ENCODE measurements at places on chromosomes 5 and 9.

- no peak for DNase-seq
Measured at GRCh38 chr5:72380492-72381274, 60.5 kb downstream of the PTCD2 start.

DNA sequence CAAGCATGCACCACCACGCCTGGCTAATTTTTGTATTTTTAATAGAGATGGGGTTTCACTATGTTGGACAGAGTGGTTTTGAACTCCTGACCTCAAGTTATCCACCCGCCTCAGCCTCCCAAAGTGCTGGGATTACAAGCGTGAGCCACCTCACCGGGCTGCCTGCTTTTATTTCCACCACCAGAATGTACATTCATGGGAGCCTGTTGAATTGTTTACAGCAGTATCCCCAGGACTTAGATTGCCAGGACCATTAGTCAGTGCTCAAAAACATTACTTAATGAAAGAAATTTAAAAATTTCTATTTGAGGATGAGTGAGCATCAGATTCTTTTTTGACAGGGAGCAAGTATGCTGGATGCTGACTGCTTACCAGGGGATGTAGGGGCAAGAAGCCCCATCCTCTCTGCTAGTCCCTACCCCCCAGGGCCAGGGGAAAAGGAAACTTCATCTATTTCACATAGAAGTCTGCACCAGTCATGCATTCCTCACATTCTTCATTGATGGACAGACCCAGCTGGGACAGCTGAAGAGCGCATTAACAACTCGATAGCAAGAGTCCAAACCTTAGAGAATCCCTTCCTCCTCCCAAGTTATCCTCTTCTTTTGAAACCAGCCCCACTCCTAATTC lies 10.3 kb upstream of the RGMB start:
- DNase-seq, result no peak

DNA sequence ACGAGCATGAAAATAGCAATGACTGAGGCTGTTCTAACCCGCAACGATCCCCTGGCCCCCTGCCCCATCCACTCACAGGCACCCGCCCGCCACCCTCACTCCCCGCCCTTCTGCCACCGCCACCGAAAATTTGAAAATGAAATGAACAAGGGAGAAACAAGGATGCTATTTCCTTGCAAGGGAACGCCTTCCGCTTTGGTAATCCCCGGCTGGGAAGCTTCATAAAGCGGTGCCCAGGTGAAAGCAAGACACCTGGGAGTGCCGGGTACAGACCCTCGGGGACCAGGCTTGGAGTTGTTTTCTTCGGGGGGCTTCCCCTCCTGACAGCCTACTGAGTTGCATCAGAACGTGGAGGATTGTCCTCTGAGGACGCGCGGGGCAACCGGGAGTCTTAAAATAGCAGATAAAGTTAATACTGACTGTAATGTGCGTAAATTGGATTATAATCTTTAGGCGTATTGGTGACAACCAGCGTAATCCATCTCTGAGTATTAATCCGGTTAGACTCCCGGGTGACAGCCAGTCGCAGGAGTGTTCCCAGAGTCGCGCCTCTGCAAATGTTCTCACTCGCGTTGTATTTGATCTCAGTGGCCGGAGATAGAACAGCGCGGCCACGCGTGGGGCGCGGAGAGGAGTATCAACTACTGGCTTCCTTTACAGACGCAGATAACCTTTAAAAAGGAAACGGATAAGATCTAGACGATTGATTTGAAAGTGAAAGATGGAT lies 885 bp upstream of the MLLT3 start:
- DNase-seq, result peak; percentile 69

- no peak for DNase-seq
Measured at GRCh38 chr9:4148231-4148561, 151.7 kb downstream of the GLIS3 start.

- DNase-seq, result no peak
Measured at GRCh38 chr5:88882276-88883038, 527 bp downstream of the MEF2C start.

- no peak for DNase-seq
Measured at GRCh38 chr5:142324136-142324870, 518 bp downstream of the SPRY4 start.

GRCh38 chr5:124297826-124298225 lies 448.6 kb downstream of the ZNF608 start:
- DNase-seq, result no peak

DNA sequence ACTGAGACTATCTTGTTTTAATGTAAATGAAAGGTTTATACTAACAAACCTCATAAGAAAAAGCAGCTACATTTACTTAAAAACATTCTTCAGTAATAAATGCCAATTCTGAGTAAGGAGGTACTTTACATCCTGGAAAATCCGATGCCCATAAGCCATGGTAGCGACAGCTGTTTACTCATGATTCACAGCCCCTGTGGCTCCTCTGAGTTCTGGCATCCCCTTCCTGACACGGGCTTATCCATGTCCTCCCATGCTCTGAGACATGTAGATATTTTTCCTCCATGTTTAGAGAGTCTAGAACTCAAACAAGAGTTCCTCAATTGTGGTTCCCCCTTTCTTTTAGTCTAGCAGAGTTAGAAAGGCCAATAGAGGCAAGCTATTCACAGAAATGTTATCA lies 63.1 kb upstream of the DEPDC1B start:
- DNase-seq, result no peak

DNA sequence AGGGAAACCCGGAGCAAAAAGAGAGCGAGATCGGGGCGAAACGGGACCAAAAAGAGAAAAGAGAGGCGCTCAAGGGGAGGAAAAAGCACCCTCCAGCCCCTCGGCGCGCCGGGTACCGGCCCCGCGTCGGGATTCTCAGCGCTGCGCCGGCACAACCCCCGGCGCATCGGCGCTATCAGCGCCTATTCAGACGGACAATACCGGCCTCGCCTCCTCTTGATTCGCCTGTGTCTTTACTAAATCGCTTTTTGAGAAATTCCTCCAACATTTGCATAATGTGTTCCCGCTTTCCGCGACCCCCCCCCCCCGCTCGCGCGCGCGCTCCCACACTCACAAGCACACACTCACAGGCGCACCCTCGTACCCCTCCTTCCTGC lies 578 bp downstream of the LHX6 start:
- DNase-seq, result no peak

DNA sequence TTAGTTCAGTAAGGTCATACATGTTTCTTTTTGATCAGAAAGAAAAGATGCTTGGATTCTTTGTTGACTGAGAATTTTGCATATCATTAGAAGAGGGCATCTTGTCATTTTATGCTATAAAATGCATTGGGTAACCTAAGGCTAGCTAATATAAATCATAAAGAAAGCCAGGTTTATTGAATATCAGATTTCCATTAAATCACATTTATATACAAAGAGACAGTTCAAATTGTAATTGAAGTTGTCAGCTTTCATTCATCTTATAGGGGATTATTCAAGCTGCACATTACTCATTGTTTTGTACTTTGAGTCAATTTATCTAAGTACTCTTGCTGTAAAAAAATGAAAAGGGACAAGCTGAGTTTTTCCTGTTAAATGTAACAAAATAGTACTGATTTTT lies 259.1 kb upstream of the CDH12 start:
- no peak for DNase-seq

DNA sequence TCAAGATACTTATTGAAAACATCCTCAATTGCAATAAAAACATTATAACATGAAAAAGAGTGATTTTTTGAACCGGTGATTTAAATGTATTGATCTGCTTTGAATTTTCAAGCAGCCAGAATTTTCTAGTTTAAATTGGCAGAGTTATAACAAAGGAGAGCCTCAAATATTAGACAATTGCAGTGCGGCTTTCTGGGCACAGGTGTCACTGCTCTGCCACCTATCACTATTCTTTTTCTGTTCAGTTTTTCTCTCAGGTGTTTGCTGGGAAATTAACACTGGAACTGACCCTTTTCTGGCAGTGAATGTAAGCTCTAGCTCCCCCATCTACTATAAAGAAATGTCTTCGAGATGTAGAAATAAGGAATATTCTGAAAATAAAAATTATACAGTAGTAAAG lies 23.0 kb downstream of the ZBED3 start:
- no peak for DNase-seq

- DNase-seq, result no peak
Measured at GRCh38 chr5:127086589-127086988, 13.3 kb upstream of the C5orf63 start.

DNA sequence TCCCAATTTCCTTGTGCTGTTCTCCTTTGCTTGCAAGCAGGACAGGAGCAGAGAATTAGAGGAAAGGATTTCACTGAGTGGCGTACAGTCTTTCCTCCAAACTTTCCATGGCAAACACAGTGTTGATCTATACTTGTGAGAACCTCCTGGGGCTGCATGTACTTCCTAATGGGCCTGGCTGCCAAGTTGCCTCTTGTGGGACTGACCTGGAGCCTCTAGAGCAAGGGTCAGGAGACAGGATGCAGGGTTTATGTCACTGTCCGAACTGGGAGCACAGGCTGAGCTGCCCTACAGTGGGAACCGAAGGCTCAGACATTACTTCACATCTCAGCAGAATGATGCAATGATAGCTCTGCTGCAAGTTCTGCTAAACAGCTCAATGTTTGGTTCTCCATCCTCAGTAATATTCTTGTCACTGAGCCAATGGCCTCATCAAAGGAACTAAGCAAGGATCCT lies 102.3 kb downstream of the ENC1 start:
- DNase-seq, result no peak

- no peak for DNase-seq
Measured at GRCh38 chr5:61200582-61201155, 38.4 kb upstream of the SMIM15 start.

- no peak for DNase-seq
Measured at GRCh38 chr9:5278486-5278885, 26.0 kb downstream of the RLN2 start.

GRCh38 chr5:102554728-102555127 lies 55.9 kb upstream of the SLCO6A1 start:
- DNase-seq, result no peak

GRCh38 chr5:169979871-169980270 lies 424 bp downstream of the INSYN2B start:
- DNase-seq, result no peak

Data from activated naive CD4-positive, alpha-beta T cell treated with Interleukin-2 at 50 U/mL for 16 hours (primary cell).